ENCODE measurements at places on chromosomes 13 and 19.

DNA sequence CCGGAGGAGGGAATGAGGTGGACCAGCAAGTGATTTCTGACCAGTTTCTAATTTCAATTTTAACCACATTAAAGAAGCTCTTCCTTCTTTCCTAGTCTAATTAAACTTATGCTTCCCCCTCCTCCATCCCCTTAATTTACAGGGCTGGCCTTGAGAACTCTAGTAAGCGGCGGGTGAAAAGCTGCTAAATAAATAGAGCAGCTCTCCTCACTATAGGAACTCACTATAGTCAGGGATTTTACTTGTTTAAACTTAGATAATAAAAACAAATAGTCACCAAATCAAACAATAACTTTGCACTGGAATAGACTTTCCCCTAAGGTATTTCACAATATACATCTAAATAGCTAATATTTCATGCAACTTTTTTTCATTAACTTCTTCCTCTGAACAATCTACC, 1838.2 kb upstream of the PRR20A start:
- no peak for DNase-seq

DNA sequence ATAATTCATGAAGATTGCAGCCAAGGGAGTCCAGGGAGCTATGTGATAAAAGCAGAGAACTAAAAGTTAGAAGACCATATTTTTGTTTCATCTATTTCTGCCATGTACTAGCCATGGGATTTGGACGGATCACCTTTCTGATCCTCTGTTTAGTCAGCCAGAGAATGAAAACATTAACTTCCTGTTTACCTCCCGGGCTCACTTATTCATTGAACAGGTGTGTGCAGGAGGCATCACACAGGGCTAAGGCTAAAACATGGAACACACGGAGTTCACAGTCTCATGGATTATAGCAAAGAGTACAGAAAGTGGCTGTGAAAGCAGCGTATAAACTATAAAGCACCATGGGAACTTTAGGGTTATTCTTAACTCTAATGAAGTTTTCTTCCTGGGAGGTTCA, 96.8 kb downstream of the GPR12 start:
- DNase-seq: no peak

DNA sequence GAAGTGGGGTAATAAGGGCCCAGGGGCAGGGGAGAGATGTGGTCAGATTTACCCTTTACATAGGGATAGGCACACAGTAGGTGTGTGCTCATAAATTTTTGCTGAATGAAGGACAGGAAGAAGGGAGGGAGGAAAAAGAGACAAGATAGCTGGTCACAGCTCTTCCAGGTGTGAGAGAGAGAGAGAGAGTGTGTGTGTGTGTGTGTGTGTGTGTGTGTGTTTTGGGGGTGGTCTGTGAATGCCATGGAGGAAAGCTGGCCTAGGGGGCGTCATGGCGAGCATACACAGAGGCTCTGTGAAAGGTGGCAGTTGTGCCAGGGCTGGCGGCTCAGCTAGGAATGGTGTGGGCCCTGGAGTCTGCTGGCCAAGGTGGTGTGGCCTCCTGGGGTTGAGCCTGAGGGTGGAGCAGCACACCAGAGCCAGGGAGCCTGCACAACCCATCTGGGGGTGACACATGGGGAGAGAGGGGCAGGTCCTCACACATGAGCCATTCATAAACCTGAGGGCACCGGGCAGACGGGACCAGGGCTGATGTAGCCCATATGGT, 6.0 kb upstream of the PRX start:
- no peak for DNase-seq

DNA sequence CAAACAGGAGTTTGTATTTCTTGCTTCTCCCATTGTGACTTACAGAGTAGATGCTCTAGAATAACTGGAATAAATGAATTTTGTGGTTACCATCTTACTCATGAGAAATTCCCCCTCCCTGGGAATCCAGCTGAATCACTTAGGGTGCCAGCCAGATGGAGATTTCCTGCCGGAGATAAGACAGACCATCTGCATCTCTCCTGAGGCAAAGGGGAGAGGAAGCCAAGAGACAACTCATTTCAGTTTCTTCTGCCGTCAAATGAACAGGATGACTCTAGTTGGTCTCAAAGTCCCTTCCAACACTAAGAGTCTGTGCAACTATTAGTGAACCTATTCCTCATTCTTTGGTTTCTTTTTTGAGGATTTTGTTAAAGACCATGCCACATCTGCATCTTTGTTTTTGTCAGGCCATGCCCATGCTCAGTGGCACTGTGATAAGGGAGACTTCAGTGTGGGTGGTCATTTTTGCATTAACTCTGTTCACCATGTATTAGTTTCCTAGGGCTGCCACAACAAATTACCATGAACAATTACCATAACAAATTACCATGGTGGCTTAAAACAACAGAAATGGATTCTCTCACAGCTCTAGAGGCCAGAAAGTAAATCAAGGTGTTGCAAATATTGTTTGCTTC, 112.8 kb downstream of the NDFIP2 start:
- DNase-seq: no peak

GRCh38 chr19:42558450-42559150, 30.3 kb upstream of the CEACAM1 start:
- no peak for DNase-seq

GRCh38 chr13:41465241-41465847, 8.0 kb downstream of the RGCC start:
- peak; percentile 66 for DNase-seq

GRCh38 chr19:35459414-35460082, 11.5 kb downstream of the FFAR2 start:
- no peak for DNase-seq

DNA sequence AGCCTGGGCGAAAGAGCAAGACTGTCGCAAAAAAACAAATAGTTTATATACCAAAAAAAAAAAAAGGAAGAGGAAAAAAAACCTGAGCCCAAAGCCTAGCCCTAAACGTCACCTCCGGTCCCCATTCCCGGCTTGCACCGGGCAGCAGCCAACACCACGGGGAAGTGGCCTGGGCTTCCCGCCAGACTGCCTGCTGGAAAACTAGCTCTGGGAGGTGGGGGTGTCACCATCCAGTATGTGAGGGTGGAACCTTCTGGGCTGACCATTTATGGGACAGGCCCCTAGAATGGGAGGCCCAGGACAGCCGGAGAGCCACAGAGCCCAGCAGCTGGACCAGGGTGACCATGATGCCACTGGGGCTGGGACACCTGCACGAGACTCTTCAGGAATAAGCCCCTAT, 37.3 kb downstream of the IL12RB1 start:
- DNase-seq: no peak

All from islet precursor cell (in vitro differentiated cells).